ENCODE measurements at places on chromosomes 12 and 14.

DNA sequence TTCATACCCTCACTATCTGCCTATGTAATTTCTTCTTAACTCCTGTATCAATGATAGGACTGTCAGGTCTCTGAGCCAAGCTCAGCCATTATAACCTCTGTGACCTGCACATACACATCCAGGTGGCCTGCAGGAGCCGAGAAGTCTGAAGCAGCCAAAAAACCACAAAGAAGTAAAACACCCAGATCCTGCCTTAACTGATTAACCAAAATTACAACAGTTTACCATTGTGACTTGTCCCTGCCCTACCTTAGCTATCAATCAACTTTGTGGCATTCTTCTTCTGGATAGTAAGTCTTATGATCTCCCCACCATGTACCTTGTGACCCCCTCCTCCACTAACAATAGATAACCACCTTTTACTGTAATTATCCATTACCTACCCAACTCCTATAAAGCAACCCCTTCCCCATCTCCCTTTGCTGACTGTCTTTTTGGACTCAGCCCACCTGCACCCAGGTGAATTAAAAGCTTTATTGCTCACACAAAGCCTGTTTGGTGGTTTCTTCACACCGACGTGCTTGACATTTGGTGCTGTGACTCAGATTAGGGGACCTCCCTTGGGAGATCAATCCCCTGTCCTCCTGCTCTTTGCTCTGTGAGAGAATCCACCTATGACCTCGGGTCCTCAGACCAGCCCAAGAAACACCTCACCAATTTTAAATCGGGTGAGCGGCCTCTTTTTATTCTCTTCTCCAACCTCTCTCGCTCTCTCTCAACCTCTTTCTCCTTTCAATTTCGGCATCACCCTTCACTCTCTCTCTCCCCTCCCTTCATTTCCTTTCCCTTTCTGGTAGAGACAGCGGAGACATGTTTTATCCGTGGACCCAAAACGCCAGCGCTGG, 11.5 kb upstream of the LGMN start:
- DNase-seq, result no peak

DNA sequence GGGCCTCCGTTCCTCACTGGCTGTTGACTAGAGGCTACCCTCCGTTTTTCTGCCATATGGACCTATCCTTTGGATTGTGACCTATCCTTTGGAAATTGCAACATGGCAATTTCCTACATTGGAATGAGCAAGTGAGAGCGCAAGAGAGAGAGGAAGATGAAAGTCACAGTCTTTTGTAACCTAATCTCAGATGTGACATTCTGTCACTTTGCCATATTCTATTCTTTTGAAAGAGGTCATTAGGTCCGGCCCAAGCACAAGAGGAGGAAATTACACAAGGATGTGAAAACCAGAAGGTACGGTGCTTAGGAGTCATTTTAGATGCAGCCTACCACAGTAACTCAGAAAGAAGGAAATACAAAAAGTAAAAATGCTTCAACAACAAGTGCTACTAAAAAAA, 47.3 kb upstream of the SRP54 start:
- no peak for DNase-seq

DNA sequence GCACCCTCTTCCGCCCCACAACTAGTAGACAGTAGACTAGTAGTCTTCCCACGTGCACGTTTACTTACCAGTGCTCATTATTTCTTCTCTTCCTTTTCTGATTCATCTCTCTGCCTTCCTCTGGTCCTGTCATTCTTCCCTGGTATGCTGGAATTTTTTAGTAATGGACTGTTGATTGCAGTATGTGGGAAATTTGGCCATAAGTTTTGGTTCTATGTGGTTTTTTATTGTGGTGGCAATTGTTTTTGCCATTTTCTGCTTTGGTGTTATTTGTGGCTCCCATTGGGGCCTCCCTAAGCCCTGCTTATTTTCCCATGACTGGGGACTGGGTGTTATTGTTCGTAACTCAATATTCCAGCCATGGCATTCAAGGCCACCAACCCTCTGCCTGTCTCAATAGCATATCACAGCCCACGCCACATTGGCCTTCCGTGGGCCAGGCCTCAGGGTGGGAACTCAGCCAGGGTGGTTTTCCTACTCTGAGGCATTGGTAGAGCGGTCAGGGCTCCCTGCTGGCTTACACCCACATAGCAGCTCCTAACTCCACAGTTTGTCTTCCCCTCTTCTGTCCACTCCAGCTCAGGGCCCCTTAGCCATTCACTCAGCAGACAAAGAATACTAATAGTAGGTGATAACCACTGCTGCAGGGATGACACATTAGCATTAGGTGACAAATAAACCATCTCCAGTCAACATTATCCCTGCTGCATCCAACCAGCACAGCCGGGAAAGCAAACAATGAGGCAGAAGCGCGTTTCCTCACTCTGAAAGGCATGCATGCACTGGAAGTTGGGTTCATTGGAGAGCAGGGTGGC, 321.5 kb downstream of the CACNA1C start:
- no peak for DNase-seq

DNA sequence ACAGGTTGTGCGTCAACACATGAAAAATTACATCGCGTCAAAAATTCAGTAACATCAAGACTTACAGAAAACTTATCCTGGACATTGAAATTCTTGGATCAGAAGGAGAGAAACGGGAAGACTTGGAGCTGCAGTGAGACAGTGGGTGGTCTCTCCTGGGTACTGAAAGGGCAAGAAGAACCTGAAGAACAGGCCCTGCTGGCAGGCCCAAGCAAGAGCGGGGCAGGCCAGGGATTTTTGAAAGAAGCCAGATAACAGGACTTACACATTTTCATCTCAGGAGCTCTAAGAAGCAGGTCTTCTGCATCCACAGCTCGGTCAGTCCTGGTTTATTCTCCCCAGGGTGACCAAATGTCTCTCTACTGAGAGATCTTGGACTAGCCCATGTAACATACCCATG, 466.5 kb upstream of the SOX5 start:
- DNase-seq, result no peak

- DNase-seq, result no peak
Observed at GRCh38 chr12:66694666-66695613, 16.1 kb upstream of the GRIP1 start.

DNA sequence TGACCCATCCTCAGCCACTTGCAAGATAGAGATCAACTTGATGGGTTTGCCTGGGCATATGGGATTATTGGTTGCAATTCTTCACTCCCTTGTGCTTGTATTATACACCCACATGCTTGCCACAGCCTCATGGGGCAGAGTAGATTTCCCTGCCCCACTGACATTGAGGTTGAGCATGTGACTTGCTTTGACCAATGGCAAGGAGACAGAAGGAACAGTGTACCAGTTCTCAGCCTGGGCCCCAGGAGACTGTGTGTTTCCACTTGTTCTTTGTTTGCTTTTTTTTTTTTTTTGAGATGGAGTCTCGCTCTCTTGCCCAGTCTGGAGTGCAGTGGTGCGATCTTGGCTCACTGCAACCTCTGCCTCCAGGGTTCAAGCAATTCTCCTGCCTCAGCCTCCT, 31.8 kb downstream of the CALM1 start:
- DNase-seq, result no peak

- DNase-seq, result no peak
Observed at GRCh38 chr14:64562436-64562835, 12.7 kb downstream of the PPP1R36 start.

GRCh38 chr12:12721176-12721751, 4.1 kb downstream of the CDKN1B start:
- DNase-seq, result no peak

DNA sequence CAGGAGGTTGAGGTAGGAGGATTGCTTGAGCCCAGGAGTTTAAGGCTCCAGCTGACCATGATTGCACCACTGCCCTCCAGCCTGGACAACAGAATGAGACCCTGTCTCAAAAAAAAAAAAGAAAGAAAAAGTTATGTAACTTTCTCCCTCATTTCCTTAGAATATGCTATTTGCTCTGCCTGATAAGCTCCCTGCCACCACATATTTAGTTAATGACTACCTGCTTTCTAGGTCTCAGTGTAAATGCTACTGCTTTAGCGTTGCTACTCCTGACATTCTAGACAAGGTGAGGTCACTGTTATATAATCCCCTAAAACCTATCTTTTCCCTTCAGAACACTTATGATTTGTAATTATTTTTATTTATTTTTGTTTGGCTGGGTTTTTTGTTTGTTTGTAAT, 86.3 kb upstream of the AMN1 start:
- no peak for DNase-seq

GRCh38 chr14:37972941-37973887, 234.5 kb upstream of the SSTR1 start:
- no peak for DNase-seq

- no peak for DNase-seq
Observed at GRCh38 chr14:91509083-91509877, 830 bp downstream of the PPP4R3A start.

DNA sequence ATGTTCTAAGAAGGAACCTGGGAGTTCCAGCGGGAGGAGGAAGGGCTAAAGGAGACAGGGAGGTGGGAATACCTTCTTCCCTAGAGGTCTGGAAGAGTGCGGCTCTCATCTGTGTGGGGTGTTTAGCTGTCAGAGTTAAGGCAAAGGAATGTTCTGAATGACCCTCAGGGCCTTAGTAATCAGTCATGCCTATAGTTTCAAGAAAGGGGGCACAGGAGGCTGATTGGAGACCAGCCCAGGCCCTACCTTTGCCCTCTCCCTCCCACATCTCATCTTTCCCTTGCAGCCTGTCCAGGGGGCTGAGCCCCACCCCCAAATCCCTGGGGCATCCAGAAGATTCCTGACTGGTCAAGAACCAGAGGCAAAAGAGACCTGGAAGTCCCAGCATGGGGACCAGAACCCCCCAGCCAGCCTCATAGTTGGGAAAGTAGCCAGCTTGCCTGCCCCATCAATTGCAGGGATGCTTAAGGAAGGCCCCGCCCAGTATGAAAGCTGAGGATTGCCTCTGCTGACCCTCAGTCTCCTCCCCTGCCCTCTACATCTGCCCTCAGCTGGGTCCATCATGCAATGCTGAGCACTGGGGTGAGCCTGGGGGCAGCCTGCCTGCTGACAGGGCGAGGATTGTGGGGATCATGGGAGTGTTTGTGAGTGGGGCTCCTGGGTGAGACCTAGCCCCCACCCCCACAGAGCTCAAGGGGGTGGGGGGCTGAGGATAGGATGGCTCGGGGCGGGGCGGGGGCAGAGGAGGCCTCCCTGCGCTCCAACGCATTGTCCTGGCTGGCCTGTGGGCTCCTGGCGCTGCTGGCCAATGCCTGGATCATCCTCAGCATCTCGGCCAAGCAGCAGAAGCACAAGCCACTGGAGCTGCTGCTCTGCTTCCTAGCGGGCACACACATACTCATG, 1.8 kb downstream of the GPR162 start:
- no peak for DNase-seq

GRCh38 chr12:58395470-58395869, 454.1 kb downstream of the ATP23 start:
- DNase-seq, result no peak

DNA sequence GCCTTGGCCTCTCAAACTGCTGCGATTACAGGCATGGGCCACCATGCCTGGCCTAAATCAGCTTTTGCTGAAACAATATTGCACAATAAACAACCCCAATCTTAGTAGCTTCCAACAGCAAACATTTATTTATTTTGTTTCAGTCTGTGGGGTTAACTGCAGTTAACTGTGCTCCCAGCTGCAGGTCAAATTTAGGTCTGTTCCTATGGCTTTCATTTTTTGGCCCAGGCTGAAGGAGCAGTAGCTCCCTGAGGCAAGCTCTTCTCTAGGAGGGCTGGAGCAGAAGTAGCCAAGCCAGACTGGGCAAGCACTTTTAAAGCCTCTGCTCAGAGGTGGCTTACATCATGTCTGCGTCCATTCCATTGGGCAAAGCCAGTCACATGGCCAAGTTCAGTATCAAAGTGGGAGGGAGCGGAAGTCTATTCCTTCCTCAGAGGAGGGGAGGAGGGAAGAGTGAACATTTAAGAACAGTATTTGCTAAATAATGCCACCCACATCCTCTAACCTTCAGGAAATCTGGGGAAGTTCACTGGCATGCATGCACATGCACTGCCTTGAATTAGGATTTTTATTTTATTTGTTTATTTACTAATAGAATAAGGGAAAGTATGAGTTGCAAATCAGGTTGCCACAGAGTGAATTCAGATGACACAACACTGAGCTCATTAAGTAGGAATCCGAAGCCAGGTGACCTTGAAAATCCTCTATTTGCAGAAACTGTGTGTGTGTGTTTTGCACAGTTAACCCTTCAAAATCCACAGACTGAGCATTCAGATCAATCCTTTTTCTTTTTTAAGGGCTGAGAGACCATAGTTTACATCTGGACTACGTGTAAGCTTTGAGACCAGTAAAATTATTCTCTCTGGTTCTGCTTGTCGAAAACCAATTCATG, 122.0 kb upstream of the SEL1L start:
- no peak for DNase-seq

- no peak for DNase-seq
Observed at GRCh38 chr12:77429426-77429825, 364.1 kb upstream of the E2F7 start.

DNA sequence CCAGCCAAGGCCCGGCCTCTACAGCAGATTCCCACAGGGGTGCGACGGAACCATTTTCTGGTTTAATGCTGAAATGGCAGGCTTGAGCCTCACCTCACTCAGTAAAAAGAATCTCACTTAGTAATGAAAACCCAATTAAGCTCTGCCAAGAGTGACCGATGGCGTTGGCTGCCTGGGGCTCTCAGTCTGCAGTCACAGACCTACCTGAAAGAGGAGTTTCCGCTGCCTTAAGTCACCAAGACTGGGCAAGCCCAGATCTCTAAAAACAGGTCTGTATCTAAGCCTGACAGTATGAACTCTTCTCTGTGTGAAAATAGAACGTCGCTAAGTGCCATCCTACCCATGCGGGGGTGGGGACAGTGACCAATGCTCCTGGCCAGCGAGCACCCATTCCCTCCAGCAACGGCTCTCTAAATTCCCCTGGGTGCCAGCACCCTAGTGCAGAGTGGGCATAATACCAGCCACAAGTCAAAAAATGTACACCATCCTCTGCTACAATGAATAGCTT, 107.3 kb downstream of the FOXN3 start:
- no peak for DNase-seq

- no peak for DNase-seq
Observed at GRCh38 chr12:41288142-41288811, 100.2 kb downstream of the PDZRN4 start.

- DNase-seq, result no peak
Observed at GRCh38 chr14:104166698-104167097, 28.3 kb downstream of the KIF26A start.

DNA sequence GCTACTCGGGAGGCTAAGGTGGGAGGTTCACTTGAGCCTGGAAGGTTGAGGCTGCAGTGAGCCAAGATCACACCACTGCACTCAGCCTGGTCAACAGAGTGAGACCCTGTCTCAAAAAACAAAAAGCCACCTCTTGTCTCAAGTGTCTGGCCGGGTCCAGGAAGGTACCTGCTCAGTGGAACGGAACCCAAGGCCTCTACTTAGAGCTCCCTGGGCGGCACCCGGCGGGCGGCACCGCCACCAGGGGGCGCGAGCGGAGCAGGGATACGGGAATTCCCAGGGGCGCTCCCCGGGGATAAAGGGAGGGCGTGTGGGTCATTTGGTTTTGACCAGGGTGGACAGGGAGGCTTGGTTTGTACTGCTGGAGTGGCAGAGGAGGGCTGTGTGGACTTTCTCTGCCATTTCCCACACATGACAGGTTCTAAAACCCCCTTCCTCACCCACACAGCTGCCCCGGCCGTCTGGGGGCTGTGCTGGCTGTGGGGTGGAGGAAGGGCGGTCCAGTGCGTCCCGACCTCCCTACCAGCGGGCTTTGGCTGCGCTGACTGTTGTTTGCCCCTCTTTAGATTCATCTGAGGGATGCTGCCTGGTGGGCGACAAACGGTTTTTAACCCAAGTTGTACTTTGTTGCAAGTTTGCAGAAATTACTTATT, 91.4 kb downstream of the SETD3 start:
- DNase-seq, result no peak
